ENCODE measurements at places on chromosomes 13 and 19.

GRCh38 chr13:44243198-44243857 is 130.3 kb upstream of the SERP2 start:
- DNase-seq, result no peak

GRCh38 chr13:39876258-39876657 is 220.8 kb downstream of the COG6 start:
- no peak for DNase-seq

GRCh38 chr19:22066886-22067285 is 14.6 kb downstream of the ZNF257 start:
- DNase-seq, result no peak

DNA sequence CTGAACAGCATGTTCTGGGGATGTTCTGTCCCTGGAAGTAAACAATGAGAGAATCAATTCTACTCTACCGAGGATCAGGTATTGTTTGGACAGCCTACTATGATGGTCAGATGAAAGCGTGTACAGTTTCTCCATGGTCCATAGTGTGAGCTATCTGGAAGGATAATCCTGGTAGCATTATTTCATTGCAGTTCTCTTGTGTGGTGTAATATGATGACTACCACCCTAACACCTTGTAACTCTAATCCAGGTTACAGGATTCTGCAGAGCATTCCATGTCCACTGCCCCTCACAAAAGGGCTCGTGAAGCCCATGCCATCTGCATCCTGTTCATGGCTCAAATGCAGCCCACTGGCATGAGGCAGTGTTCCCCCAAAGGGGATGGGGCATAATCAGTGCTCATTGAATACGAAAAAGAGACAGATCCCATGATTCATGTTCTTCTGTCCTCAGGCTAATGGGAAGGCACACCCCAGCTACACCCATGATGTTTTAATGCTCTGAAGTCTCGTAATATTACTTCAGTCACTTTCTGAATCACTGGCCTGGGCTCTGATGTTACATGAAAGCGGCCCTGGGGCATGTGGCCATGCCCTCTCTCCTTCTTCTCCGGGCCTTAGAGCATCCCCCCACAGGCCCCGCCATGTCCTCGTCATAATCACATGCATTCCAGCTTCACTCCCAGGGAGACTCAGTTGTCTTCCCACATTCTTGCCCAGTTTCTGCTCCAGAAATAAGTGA is 68.4 kb downstream of the HSPH1 start:
- no peak for DNase-seq

DNA sequence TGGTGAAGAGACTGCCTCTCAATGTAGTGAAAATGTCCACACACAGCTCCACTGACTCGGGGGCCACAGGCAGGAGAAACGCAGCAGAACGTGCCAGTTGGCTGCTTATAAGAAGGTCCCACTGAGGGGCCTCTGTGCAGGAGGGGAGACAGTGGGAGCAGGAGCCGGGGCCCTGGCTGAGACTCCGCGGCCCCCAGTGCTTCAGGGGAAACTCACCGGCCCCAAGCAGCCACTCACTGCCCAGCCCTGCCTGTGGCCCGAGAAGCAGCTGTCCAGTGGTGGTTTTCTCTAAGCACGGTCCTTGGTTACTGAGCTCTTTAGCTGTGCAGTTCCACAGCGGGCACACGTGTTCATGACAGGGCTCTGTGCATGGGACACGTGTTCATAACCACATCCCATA is 91.9 kb upstream of the MCF2L start:
- DNase-seq, result no peak

- DNase-seq, result no peak
Measured at GRCh38 chr13:74061926-74062595, 72.1 kb downstream of the KLF12 start.

GRCh38 chr19:40716031-40716481 is 630 bp downstream of the COQ8B start:
- DNase-seq, result peak; percentile 54

GRCh38 chr19:11451871-11452619 is 16.6 kb downstream of the PRKCSH start:
- DNase-seq, result no peak

- DNase-seq, result peak; percentile 14
Measured at GRCh38 chr13:41075034-41075433, 13.7 kb downstream of the WBP4 start.

- DNase-seq, result no peak
Measured at GRCh38 chr19:28987177-28987576, 225.8 kb downstream of the UQCRFS1 start.

- DNase-seq, result no peak
Measured at GRCh38 chr13:27635266-27635665, 13.6 kb downstream of the POLR1D start.
